ENCODE measurements at places on chromosomes 3 and 15.

DNA sequence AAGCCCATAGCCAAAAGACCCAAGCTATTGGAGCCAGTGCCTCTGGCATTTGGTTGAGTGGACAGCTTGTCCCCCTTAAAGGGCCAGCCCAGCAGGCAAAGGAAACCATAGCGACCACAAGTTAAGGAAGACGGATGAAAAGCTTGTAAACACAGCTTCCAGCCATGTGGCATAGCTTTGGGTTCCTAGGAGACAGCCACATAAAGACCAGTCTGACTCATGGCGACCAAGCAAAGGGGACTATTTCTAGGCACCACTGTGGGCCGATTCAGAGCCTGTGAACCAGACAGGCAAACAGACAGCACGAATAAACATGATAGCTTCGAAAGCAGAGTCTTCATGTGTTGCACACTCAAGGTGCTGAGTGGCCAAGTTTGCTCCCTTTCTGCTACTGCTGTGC lies 30.5 kb upstream of the SRGAP3 start:
- no peak for DNase-seq

DNA sequence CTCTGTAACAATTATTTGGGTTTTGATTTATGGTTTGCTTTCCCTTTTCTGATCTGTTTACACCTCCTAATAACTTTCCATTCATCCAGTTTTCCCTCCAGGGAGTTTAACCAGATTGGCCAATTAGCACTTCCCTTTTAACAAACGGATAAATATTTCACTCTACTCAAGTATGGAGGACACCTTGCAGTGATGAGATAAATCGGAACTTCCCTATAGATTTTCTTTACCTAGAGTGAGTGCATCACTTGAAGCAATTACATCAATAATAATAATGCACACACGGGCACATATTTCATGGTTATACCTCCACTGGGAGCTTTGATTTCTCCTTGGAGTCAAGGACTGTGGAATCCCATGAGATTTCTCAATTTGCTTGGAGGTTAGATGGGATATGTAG lies 239.1 kb upstream of the CFAP20DC start:
- no peak for DNase-seq

- no peak for DNase-seq
Measured at GRCh38 chr3:185207931-185208746, 45.7 kb downstream of the EHHADH start.

GRCh38 chr3:97979610-97980009 lies 7.4 kb upstream of the RIOX2 start:
- DNase-seq, result no peak

GRCh38 chr15:42282344-42282743 lies 9.1 kb upstream of the TMEM87A start:
- no peak for DNase-seq

DNA sequence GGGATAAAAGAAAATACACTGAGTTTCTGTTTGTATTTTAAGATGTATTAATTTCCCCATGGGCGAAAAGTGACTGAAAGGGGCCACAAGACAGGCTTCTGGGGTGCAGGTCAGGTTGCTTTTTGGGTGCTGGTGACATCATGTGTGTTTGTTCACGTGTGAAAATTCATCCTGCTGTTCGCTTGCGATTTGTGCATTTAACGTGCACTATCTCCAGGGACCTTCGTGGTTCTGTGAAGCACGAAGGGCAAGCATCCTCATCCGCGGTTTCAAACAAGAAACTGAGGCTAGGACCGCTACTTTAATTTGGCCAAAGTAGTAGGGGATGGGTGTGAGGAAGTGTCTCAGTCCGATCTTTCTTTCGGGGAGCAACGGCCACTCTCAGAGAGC lies 1.6 kb upstream of the SMAD6 start:
- DNase-seq, result no peak

GRCh38 chr3:126718561-126719445 lies 14.8 kb downstream of the CHCHD6 start:
- no peak for DNase-seq

GRCh38 chr3:155242342-155242741 lies 51.1 kb downstream of the STRIT1 start:
- no peak for DNase-seq

GRCh38 chr3:184941408-184941807 lies 129.4 kb downstream of the VPS8 start:
- no peak for DNase-seq

GRCh38 chr3:138114988-138115971 lies at the start of gene DZIP1L:
Gene DZIP1L (minus strand): TSS chr3:138115608. CDS start chr3:138103971, 11,637 bp downstream.
- no peak for DNase-seq

All from breast epithelium (tissue), 4 donors.